AG04450 (cell line): ENCODE measurements at places on chromosomes 3 and 15. TPM values are rescaled to one million over a fixed set of nuclear protein-coding genes. Genes with fewer than 3 reads are reported as not detected.

EIF4E3 gene
- polyA plus RNA-seq: 2.3 and 2.5 TPM in 2 replicates

CLRN1 gene
- not detected in 2 replicates for polyA plus RNA-seq

USP8 gene
- 46.8 and 65.0 TPM in 2 replicates for polyA plus RNA-seq

A4GNT gene
- not detected in 2 replicates for polyA plus RNA-seq

TGM5 gene
- polyA plus RNA-seq: not detected in 2 replicates

ZMYND10 gene
- polyA plus RNA-seq: 0.87 and 1.1 TPM in 2 replicates

DLL4 gene
- 1.5 and 2.6 TPM in 2 replicates for polyA plus RNA-seq

AGBL1 gene
- not detected in 2 replicates for polyA plus RNA-seq

TMEM108 gene
- polyA plus RNA-seq: 0.52 and 0.63 TPM in 2 replicates

PLSCR5 gene
- not detected in 2 replicates for polyA plus RNA-seq

METTL6 gene
- polyA plus RNA-seq: 23.0 and 25.9 TPM in 2 replicates

CNTN4 gene
- not detected in 2 replicates for polyA plus RNA-seq

LMOD3 gene
- not detected in 2 replicates for polyA plus RNA-seq

SCAANT1 gene
- polyA plus RNA-seq: not detected in 2 replicates

VIPR1 gene
- polyA plus RNA-seq: not detected in 2 replicates

ANKRD34C gene
- not detected in 2 replicates for polyA plus RNA-seq

CLASP2 gene
- 19.2 and 27.4 TPM in 2 replicates for polyA plus RNA-seq

COLQ gene
- 0.91 and 0.95 TPM in 2 replicates for polyA plus RNA-seq

LDHAL6B gene
- polyA plus RNA-seq: not detected in 2 replicates

MAPKAPK3 gene
- polyA plus RNA-seq: 35.7 and 42.3 TPM in 2 replicates

BTD gene
- 22.2 and 24.8 TPM in 2 replicates for polyA plus RNA-seq

ZNF660 gene
- 2.1 and 2.8 TPM in 2 replicates for polyA plus RNA-seq

IRAK2 gene
- polyA plus RNA-seq: 7.6 and 8.9 TPM in 2 replicates

PRTG gene
- polyA plus RNA-seq: 1.1 and 1.2 TPM in 2 replicates

NECTIN3 gene
- polyA plus RNA-seq: 71.9 and 98.3 TPM in 2 replicates

CLDN11 gene
- polyA plus RNA-seq: 444 and 445 TPM in 2 replicates

RARB gene
- 0.46 and 0.51 TPM in 2 replicates for polyA plus RNA-seq

ADGRG7 gene
- not detected in 2 replicates for polyA plus RNA-seq

CHST13 gene
- not detected in 2 replicates for polyA plus RNA-seq

GP9 gene
- polyA plus RNA-seq: not detected in 2 replicates

KBTBD13 gene
- polyA plus RNA-seq: not detected in 2 replicates

RAD51 gene
- polyA plus RNA-seq: 5.1 and 6.0 TPM in 2 replicates

KCNAB1 gene
- polyA plus RNA-seq: 0.07 TPM in 1 of 2 replicates, not detected in the other

MORC1 gene
- not detected in 2 replicates for polyA plus RNA-seq

HYKK gene
- polyA plus RNA-seq: 3.6 and 4.1 TPM in 2 replicates

SNTN gene
- polyA plus RNA-seq: not detected in 2 replicates

ACSBG1 gene
- polyA plus RNA-seq: 0.02 TPM in 1 of 2 replicates, not detected in the other

EPHB1 gene
- polyA plus RNA-seq: 0.07 and 0.11 TPM in 2 replicates

GPR176 gene
- 83.9 and 116 TPM in 2 replicates for polyA plus RNA-seq

SERINC4 gene
- polyA plus RNA-seq: 0.05 TPM in 1 of 2 replicates, not detected in the other

CELSR3 gene
- 0.55 and 0.73 TPM in 2 replicates for polyA plus RNA-seq

SLC12A1 gene
- polyA plus RNA-seq: not detected in 2 replicates

TRIM42 gene
- not detected in 2 replicates for polyA plus RNA-seq

TRH gene
- not detected in 2 replicates for polyA plus RNA-seq

TLR9 gene
- polyA plus RNA-seq: 0.02 and 0.05 TPM in 2 replicates

PLSCR2 gene
- not detected in 2 replicates for polyA plus RNA-seq

LRRC31 gene
- not detected in 2 replicates for polyA plus RNA-seq

GPR171 gene
- not detected in 2 replicates for polyA plus RNA-seq

RNU5B-1 gene
- not detected in 2 replicates for polyA plus RNA-seq

RTP4 gene
- polyA plus RNA-seq: 0.05 and 0.11 TPM in 2 replicates

GOLGA8S gene
- polyA plus RNA-seq: 0.02 and 0.04 TPM in 2 replicates

SPINT1 gene
- polyA plus RNA-seq: 0.87 and 0.94 TPM in 2 replicates

MYH15 gene
- 0.61 and 0.68 TPM in 2 replicates for polyA plus RNA-seq
